ENCODE measurements at places on chromosomes 4 and X. TPM values are rescaled to one million over a fixed set of nuclear protein-coding genes. Genes with fewer than 3 reads are reported as not detected.

The CRMP1 gene
- total RNA-seq, result 1.6 TPM

DNA sequence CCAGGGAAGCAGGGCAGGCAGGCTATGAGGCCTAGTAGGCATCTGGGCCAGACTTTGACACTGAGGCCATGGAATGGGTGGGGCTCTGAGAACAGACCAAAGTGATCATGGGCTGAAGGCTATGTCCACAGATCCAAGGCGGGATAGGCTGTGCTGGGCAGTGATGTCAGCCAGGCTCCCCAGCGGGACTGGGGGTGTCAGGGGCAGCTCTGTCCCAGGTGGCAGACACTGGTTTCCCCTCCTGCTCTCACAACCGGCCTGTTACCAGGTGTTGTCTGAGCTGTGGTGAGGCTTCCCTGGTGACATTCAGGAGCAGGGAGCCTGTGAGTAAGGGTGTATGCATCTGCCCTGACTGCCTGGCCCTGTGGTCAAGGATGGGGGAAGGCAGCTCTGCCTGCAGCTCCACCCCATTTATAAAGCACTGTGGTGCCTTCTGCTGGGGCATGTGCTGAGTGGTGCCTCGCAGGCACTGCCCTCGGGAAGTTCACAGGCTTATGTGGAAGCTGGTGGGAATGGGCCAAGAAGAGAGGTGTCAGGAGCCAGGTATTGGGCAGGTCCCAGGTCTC is 2.9 kb downstream of the IL9R start:
- no peaks in the 10 kb centered on the region for H3K4me1 ChIP-seq
- no peak overlapping the region for H3K4me3 ChIP-seq
- no peak for DNase-seq
- H3K36me3 ChIP-seq, result no peaks in the 10 kb centered on the region
- H3K27ac ChIP-seq, result no peak overlapping the region
- H3K27me3 ChIP-seq, result no peaks in the 10 kb centered on the region

DNA sequence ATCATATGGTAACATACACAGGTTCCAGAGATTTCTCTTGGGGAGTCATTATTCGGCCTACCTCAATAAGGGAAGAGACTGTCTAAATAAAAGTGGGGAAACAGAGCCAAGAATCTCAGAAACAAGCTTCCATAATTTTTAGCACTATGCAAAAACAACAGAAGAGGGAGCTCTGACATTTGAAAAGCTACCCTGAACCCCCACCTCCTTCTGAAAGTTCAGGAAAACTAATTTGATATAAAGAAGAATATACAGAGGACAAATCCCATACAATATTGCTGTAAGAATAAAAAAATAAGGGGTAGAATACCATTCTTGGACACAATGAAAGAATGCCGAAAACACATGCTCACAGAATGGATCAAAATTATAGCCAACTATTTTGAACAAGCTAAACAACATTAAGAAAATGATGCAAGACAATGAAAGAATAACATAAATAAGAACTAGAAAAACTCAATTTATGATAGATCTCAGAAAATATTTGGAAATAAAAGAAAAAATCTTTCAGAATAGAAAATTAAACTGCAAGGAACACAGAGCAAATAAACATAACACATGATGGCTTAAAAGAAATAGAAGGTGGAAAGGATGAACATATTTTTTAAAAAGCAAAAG is 14.4 kb upstream of the ZNF41 start:
- H3K36me3 ChIP-seq, result no peaks in the 10 kb centered on the region
- DNase-seq, result no peak
- no peaks in the 10 kb centered on the region for H3K27me3 ChIP-seq
- H3K27ac ChIP-seq, result no peak overlapping the region
- H3K4me3 ChIP-seq, result no peak overlapping the region

- no peak overlapping the region for H3K4me3 ChIP-seq
- H3K4me1 ChIP-seq, result no peaks in the 10 kb centered on the region
- no peak overlapping the region for H3K27ac ChIP-seq
- H3K36me3 ChIP-seq, result no peaks in the 10 kb centered on the region
- no peaks in the 10 kb centered on the region for H3K27me3 ChIP-seq
- DNase-seq, result no peak
These were observed 25.1 kb upstream of the ANK2 start for GRCh38 chr4:113024388-113024787.

DNA sequence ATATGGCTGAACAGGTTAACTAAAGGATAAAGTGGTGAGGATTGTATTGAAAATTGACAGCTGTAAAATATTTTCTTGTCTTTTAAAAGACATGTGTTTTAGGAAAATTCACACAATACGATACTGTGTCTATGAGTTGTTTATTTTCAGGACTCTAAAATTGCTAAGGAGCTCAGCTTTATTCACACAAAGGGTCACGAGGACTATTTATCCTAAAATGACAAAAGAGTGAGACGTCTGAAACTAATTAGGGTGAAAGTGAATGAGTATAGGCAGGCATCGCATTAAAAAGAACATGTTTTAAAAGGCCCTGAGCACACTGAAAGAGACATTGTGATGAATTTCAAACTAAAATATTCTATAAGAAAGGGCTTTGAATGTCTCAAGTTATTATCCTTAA is 304.7 kb downstream of the SH2D1A start:
- no peaks in the 10 kb centered on the region for H3K36me3 ChIP-seq
- DNase-seq, result no peak
- no peaks in the 10 kb centered on the region for H3K4me1 ChIP-seq
- no peaks in the 10 kb centered on the region for H3K27me3 ChIP-seq
- H3K4me3 ChIP-seq, result no peak overlapping the region
- H3K27ac ChIP-seq, result no peak overlapping the region

DNA sequence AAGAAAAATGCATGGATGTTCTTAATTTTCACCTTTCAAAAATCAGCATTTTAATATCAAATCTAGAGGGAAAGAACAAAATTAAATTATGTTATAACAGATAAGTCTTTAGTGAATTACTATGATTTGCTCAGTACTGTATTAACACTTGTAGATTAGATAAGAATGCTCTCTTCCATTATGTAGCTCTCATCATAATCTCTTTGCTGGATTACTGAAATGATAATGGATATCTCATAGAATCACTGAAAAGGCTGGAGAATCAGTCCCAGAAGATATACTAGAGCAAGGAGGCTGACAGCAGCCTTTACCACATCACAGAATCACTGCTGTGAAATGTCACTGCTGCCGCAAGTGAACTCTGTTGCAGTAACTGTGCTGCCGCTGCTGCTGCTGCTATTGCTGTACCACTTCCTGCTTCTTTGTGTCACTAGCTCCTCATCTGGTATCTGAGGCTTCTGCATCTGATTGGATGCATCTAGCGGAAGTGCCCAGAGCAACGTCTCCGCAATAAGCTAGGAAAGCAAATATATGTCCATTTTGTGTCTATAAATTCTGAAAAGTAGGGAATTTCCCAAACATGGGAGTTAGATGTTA is 738.2 kb downstream of the ADGRL3 start:
- no peak for DNase-seq
- no peaks in the 10 kb centered on the region for H3K36me3 ChIP-seq
- H3K27ac ChIP-seq, result no peak overlapping the region
- H3K27me3 ChIP-seq, result no peaks in the 10 kb centered on the region
- H3K4me1 ChIP-seq, result no peaks in the 10 kb centered on the region
- no peak overlapping the region for H3K4me3 ChIP-seq

The JAKMIP1 gene
- 1.3 TPM for total RNA-seq

The C4orf46 gene
- total RNA-seq, result 3.4 TPM

DNA sequence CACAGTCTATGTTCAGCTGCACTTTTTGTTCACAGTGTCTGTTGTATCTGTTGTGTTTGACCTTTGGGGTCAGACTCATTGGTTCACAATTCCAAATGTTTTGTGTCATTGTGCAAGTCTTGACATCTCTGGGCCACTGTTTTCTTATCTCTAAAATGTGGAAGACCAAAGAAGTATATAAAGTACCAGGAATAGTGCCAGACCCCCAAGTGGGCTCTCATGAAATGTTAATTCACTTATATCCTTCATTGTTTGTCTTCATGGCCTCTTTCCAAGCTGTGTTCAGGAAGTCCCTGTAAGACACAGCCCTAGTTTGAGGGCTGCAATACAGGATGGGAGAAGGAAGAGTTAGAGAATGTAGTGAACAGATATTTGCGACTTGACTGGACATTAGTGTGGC is 468.3 kb upstream of the BOD1L1 start:
- H3K27me3 ChIP-seq, result no peaks in the 10 kb centered on the region
- no peaks in the 10 kb centered on the region for H3K4me1 ChIP-seq
- H3K36me3 ChIP-seq, result no peaks in the 10 kb centered on the region
- H3K4me3 ChIP-seq, result no peak overlapping the region

DNA sequence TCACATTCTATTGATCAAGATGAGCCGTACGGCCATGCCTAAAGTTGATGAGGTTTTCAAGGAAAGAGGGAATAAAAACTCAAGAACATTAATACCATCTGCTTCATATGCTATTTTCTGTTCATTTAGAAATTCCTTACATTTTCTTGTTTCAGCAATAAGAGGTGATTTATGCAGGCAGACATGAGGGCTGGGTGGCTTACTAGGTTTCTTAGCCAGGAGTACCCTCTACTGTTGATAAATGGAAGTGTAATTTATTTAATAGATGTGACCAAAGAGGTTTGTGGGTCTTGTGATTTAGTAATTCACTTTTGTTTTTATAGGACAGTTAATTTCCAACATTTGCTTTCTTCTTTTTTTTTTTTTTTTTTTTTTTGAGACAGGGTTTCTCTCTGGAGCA is 6.4 kb upstream of the SMIM9 start:
- DNase-seq, result peak; percentile 10
- no peaks in the 10 kb centered on the region for H3K36me3 ChIP-seq
- no peak overlapping the region for H3K27ac ChIP-seq

The PAGE5 gene
- total RNA-seq, result not detected

DNA sequence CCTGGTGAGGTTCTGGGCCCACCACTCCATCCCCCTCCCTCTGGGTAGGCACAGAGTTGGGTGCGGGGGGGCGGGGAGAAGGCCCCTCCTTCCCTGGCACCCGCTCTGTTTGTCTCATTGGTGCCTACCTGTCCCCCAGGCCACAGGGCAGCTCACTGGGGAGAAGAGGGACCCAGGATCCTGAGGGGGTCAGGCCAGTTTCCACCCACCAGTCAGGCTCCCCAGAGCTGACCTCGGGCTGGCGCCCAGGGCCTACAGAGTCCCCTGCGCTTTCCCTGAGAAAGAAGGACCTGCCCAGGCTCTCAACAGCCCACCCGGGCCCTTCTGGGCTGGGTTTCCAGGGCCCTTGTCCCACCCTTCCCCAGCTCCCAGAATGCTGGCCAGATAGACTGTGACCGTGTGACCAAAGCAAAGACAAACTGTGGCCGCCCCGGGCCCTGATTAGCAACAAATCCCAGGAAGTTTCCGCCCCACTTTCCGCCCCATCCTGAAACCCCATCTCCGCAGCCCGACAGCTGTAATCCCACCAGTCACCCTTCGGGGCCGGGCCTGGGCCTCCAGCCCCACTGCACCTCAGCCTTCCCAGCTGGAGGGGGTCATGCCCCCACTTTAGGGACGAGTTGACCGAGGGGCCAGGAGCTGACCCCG is 33.8 kb upstream of the FGFR3 start:
- peaks cover 25% of the 10 kb centered on the region for H3K4me1 ChIP-seq
- no peak for DNase-seq
- no peak overlapping the region for H3K27ac ChIP-seq
- H3K4me3 ChIP-seq, result no peak overlapping the region

The ENOPH1 gene
- 6.3 TPM for total RNA-seq

GRCh38 chr4:168218645-168219044 is 99.9 kb downstream of the DDX60 start:
- no peak overlapping the region for H3K4me3 ChIP-seq
- H3K4me1 ChIP-seq, result no peaks in the 10 kb centered on the region
- H3K27me3 ChIP-seq, result no peaks in the 10 kb centered on the region
- DNase-seq, result no peak

- no peaks in the 10 kb centered on the region for H3K27me3 ChIP-seq
- DNase-seq, result peak; percentile 10
- H3K4me1 ChIP-seq, result peaks cover 18% of the 10 kb centered on the region
- H3K27ac ChIP-seq, result no peak overlapping the region
- no peak overlapping the region for H3K4me3 ChIP-seq
- no peaks in the 10 kb centered on the region for H3K36me3 ChIP-seq
These were observed 70.3 kb downstream of the RAB28 start for GRCh38 chr4:13413729-13414437.

DNA sequence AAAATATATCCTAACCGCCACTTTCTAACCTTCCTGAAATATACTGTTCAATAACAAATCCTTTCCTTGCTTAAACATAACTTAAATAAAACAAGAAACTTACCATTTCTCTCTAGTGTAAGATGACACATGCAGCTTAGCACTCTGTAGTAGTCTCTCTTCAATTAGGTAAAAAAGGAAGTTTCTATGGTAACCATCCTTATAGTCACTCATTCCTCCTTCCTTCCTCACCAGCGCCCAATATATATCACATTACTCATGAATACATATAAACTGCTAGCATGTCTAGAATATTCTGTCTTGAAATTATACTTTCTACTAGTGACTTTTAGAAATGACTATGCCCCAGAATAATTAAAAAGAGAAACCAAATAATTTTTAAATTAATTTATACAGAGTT is 112.2 kb downstream of the SNCA start:
- H3K27me3 ChIP-seq, result no peaks in the 10 kb centered on the region
- H3K36me3 ChIP-seq, result no peaks in the 10 kb centered on the region
- no peak for DNase-seq
- no peak overlapping the region for H3K27ac ChIP-seq

The DTHD1 gene
- total RNA-seq, result under 0.01 TPM

The TMPRSS11D gene
- not detected for total RNA-seq

DNA sequence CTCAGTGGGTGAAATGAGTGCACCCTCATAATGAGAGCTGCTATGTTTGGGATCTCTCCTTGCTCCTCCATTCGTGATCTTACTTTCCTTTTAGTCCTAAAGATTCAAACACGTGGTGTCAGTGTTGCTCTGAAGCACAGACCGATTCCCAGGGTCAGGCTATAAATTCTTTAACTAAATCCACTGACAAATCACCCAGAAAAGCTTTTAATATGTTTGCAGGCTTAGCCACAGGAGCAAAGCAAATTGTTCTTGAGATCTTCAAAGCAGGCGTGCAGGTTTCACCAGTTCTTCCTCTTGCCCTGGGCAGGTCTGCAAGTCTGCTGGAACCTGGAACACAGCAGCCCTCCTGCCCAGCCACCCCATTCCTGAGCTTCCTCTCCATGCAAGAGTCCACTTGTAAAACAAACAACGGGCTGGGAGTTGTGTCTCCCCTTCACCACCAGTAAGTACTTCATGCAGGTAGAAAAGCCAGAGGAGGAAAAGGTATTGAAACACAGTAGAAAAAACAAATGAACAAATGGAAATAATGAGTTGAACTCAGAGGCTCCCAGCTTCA is 70.1 kb upstream of the ENPP6 start:
- no peak overlapping the region for H3K27ac ChIP-seq
- H3K27me3 ChIP-seq, result no peaks in the 10 kb centered on the region
- no peak overlapping the region for H3K4me3 ChIP-seq
- peaks cover 10% of the 10 kb centered on the region for H3K4me1 ChIP-seq

The PPM1K gene
- 29.3 TPM for total RNA-seq

GRCh38 chr4:99979872-99980271 is 29.8 kb upstream of the H2AZ1 start:
- no peak for DNase-seq
- no peak overlapping the region for H3K27ac ChIP-seq
- no peaks in the 10 kb centered on the region for H3K27me3 ChIP-seq
- H3K36me3 ChIP-seq, result no peaks in the 10 kb centered on the region
- no peak overlapping the region for H3K4me3 ChIP-seq
- no peaks in the 10 kb centered on the region for H3K4me1 ChIP-seq

The DKK2 gene
- total RNA-seq, result 0.52 TPM

GRCh38 chrX:9171841-9172463 is 138.0 kb upstream of the FAM9B start:
- no peaks in the 10 kb centered on the region for H3K4me1 ChIP-seq
- H3K4me3 ChIP-seq, result no peak overlapping the region
- no peaks in the 10 kb centered on the region for H3K27me3 ChIP-seq
- no peaks in the 10 kb centered on the region for H3K36me3 ChIP-seq

GRCh38 chr4:3875466-3875865 is 109.3 kb downstream of the ADRA2C start:
- DNase-seq, result no peak
- H3K4me1 ChIP-seq, result peaks cover 7% of the 10 kb centered on the region
- H3K4me3 ChIP-seq, result no peak overlapping the region
- H3K27ac ChIP-seq, result no peak overlapping the region
- peaks cover 22% of the 10 kb centered on the region for H3K27me3 ChIP-seq

The NUP54 gene
- total RNA-seq, result 13.7 TPM
